MG63 (cell line): ENCODE measurements at places on chromosomes 5 and 9. TPM values are rescaled to one million over a fixed set of nuclear protein-coding genes. Genes with fewer than 3 reads are reported as not detected.

DNA sequence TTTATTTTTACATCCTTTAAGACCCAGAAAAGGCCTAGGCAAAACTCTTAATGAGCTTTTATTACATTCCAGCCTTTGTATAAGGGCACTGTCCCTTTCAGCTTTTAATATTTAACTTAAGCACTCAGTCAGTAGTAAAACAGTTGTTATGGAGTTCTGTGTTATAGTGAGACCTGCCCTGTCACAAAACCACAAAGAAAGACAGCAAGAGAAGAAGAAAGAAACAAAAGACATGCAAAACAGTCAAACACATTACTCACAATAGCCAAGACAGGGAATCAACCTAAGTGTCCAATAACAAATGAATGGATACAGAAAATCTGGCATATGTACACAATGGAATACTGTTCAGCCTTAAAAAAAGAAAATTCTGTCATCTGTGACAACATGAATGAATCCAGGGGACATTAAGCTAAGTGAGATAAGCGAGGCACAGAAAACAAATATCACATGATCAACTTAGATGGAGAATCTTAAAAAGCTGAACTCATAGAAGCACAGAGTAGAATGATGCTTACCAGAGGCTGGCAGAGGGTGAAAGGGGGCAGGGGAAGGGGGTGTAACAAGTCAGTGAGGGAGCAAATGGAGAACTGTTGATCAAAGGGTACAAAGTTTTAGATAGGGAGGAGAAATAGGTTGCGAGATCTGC is 63.8 kb upstream of the CCNG1 start:
- no peak for DNase-seq

- DNase-seq = no peak
These were observed 187.0 kb downstream of the FANCC start for GRCh38 chr9:95130484-95130883.

Gene ANKRD18B
- total RNA-seq = not detected in 2 replicates

DNA sequence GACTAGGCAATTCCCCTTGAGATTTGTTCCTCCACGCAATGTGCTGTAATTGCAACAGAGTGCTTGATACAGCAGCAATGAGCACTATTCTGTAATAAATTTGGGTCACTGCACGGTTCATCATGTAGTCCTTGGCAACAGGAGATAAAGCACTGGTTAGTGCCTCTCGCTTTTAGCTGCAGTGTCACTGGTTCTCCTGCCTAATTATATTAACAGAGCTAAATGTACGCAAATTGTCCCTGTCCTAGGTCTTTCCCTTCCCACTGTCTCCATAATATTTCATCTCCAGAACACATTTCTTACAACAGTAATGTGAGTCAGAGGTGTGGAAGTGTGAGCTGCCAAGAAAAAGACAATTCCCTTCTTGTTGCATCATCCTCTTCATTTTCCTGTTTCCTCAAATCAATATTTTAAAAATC is 553.1 kb downstream of the ZNF608 start:
- DNase-seq = peak; percentile 40

Gene PLCXD3
- total RNA-seq = not detected in 2 replicates

- peak; percentile 55 for DNase-seq
These were observed 8.8 kb upstream of the UBE2QL1 start for GRCh38 chr5:6439588-6440550.

GRCh38 chr5:138819081-138819480 is 56.1 kb downstream of the LRRTM2 start:
- DNase-seq = no peak

Gene LHX6
- total RNA-seq = not detected in 2 replicates

DNA sequence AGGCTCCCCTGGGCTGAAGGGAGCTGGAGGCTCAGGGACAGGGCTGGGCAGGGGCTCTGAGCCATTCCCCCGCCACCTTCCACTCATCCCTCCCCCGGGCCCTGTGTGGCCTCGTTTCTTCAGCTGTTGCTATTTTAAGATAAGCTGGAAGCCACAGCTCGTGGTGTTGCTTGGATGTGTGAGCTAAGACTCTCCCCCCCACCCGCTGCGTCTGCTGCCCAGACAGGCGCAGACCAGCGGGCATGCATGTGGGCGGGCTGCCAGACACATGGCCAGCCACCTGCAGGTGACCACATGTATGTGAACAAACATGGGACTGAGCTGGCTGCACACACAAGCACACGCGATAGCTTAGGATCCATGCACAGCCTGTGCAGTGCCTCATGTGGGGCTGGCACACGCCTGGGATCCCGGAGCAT is 8.7 kb downstream of the SNCB start:
- no peak for DNase-seq

DNA sequence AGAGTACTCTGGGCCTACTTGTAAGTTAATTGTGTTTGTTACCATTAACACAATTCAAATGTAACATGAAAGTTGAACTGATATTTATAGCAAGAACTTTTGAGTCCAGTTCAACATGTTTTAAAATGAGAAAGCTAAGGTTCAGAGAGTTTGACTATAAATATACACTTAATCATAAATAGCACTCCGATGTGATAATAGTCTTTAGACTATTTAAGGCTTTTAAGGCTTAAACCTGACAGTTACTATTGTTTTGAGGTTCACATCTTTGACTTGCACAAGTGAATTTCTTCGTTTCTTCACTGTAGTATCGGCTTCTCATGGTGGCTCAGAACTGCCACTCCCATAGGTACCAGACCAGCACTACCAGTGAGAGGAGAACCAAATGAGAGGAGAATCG is 42.4 kb downstream of the ZNF608 start:
- DNase-seq = no peak

DNA sequence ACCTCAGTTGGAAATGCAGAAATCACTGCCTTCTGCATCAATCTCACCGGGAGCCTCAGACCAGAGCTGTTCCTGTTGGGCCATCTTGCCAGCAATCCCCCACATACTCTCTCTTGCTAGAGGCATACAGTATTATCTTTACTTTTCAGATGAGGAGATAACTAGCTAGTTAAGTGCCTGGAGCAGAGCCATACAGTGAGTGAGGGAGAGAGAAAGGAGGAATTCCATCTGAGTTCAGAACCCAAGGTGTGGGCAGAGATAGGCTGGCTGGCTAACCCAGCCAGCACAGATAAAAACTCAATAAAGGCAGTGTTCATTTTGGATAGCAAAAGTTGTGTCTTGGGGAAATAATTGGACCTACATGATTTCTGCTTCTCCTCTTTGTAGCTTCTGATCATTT is 268.0 kb upstream of the KIF2A start:
- no peak for DNase-seq

Gene FGF10
- total RNA-seq = not detected in 2 replicates

GRCh38 chr5:76771705-76772405 is 47.0 kb upstream of the F2RL1 start:
- no peak for DNase-seq

Gene CAVIN4
- total RNA-seq = 0.69 and 0.82 TPM in 2 replicates

DNA sequence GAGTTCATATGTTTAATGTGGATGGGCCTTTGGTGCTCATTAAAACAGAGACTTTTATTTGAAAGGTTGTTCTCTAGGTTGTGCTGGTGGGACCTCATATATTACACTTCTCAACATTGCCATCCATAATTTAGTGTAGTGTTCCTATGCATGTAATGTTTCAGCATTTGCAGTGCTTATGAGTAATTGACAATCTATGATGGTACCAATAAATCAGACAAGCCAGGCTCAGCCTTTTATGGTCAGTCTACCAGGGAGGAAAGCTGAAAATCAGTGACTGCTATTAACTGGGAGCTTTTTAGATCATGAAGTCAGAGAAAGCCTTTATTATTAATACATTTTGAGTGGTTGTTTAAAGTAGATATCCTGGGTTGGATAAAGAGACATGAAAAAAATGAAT is 120.1 kb upstream of the SLC28A3 start:
- DNase-seq = no peak

GRCh38 chr5:151890299-151890698 is 34.4 kb downstream of the GLRA1 start:
- DNase-seq = no peak

Gene HRCT1
- total RNA-seq = 95.0 and 617 TPM in 2 replicates

DNA sequence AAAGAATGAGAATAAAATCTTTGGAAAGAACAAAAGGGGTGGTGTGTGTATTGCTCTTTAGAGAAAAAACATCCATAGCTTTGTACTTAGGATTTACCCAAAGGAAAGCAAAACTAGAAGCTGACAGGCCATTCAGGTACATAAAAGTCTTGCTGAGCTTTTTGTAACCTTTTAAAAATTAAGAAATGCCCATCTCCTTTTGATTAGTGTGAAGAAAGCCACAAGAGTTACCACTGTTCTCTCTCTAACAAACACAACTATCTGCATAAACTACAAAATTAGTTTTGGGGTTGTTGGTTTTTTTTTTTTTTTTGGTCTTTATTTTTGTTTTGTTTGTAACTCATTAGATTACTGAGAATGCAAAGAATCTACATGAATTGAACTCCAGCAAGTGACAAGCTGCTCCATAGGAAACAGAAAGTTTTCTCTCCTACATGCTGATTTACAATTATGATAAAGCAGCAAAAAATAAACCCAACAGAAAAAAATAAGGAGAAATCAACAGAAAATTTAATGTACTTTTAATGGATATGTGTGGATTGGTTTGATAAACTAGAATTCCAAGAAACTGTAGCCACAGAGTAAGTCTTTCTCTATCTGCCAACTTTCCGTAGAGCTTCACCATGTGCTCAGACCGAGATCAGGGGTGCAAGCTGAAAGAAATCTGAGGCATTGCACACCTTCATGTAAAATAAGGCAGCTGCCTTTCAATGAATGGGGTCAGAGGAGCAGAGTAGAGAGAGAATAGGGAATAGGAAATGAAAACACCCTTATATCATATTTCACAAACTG is 12.3 kb downstream of the BAAT start:
- no peak for DNase-seq

DNA sequence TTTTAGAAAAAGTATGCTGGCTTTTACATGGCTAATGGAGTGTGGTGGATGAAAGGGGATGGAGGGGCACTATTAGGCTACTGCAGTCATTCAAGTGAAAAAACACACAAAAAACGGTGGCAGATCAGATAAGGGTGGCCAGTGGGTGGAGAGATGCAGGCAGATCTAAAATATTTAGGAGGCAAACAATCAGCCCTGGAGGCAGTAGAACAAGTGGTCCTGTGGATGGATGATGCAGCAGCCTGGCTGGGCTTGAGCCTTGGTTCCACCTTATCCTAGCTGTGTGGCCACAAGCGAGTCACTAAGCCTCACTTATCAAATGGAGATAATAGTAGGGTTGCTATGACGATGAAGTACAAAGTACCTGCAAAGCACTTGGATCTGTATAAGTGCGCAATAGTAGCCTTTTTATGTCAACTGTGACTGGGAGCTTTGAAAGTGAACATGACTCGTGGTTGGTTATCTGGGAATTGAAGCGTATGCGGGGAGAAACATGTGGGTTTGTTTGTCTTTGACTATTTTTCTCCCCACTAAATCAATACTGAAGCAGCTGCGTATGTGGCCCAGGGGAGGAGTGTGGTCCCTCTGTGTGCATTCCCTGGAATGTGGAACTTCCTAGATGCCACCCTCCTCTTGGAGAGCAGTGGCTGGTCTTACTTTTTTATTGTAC is 20.2 kb downstream of the NSG2 start:
- no peak for DNase-seq

DNA sequence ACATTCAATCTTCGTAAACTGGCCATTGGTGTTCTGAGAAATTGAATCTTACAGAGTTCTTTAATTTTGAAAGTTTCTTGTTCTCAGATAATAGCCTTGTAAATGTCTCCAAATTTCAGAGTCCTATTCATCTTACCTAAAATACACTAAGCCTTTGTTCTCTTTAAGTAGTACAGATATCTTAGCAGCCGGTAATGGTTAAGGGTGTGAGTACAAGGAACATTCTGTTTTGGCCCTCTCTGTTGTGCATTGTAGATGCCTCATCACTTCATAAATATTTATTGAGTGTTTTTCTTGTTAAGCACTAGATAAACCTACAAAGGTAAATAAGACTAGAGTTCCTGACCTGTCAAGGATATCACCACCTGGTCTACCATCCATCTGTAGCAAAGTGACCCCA is 35.2 kb downstream of the ZCCHC7 start:
- DNase-seq = no peak

Gene IL4
- not detected in 2 replicates for total RNA-seq

Gene PCDHGA9
- not detected in 2 replicates for total RNA-seq

DNA sequence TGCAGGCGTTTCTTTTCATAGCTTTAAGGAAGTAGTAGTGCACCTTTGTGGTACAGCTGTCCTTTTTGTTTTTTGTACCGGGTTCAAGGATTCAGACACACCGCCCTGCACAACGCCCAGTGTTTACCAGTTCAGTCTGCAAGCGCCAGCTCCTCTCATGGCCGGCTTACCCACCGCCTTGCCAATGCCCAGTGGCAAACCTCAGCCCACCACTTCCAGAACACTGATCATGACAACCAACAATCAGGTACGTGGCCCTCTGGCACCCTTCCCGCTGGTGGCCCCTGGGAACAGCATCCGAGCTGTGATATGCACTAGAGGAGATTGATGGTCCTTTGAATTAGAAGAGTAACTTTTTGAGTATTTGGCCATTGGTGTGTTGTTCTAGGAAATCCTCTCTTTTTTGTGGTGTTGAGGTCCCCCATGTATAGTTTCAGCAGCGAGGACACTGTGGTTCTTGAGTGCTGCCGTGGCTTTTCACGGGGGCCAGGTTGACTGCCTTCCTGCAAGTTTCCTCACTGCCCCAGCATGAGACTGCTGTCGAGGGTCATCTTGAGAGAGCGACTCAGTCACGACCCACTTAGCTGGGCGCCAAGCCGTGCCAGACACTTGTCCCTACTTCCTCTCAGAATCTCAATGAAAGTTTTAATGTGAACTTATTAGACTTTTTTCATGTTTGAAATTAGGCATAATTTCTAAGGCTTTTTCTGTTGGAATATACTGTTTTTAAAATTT is 37.9 kb downstream of the TENT4A start:
- no peak for DNase-seq

Gene RGP1
- total RNA-seq = 25.9 and 33.7 TPM in 2 replicates

- peak; percentile 27 for DNase-seq
These were observed at the start of gene GABRB2 for GRCh38 chr5:161546470-161547301. Gene GABRB2 (minus strand): TSS chr5:161546725. CDS start chr5:161546643, 82 bp downstream.

Gene EIF4EBP3
- 4.0 and 4.5 TPM in 2 replicates for total RNA-seq

Gene KIF20A
- 111 and 129 TPM in 2 replicates for total RNA-seq

DNA sequence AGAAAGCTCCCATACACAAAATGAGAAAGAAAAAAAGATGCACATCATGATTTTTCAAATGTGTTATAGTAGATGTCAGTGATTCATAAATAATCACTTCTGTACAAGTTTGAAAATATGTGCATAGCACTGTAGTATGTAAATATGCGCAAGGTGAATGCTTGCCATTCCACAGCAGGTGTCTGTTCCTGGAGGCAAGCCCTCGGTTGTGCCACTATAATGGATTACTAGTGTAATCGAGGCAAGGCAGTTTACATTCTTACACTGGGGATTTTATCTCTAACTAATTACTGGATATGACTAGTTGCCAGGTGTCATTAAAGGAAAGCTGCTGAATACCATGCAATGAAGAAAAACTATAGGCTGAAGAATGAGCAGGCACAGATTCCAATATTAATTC is 93.6 kb downstream of the ARHGEF28 start:
- no peak for DNase-seq

DNA sequence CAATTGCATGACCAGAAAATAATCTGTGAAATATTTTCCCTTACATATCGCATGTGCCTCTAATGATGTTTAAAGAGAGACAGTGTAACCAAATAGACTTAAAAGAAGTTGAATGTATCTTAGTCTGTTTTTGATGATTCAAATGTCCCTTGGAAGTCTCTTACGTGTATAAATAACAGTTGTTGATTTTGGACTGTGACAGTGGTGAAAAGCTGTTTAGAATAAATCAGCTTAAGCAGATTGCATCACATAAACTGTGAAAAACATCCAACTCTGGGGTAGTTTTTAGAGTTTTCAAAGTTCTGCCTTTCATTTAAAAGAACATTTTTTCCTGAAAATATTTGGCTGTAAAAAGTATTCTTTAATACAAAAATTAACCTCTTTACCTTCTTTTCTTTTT is 301.1 kb downstream of the PRR16 start:
- no peak for DNase-seq
